Osteoblast (primary cell): ENCODE measurements at places on chromosomes 4 and X. TPM values are rescaled to one million over a fixed set of nuclear protein-coding genes. Genes with fewer than 3 reads are reported as not detected.

- no peak for DNase-seq
Measured at GRCh38 chr4:74931376-74931775, 1.5 kb upstream of the PARM1 start.

DNA sequence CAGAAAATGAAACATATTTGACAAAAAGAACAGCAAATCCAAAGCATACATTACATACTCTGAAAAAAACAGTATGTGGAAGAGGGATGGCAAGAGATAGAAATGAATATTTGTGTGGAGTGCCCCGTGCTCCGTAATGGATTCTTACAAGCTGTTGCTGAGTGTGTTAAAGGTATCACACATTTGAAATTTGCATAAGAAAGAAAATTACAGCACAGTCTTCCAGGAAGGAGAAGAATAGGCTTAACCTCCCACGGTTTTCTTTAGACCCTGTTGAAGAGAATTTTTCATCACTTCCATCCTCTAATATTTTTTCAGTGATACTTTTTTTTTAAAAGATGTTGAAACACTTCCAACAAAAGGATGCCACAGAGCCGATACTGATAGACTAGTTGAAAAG is 1489.4 kb downstream of the RAPGEF2 start:
- no peak for DNase-seq

DNA sequence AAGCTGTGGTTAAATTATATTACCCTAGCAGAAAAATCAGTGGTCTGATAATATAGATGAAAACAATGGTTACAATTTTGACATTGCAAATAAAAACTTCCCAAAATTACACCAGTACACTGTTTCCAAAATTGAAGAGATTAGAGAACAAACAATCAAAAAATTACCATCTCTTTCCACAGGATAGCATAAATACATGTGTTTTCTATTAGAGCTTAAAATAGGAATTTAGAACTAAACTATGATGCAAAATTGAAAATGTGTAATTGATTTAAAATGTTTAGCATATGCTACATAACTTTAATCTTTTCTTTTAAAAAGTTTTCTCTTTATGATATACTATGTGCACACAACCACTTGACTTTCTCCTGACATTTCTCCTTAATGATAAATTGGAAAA is 6.7 kb downstream of the EDNRA start:
- DNase-seq, result no peak

DNA sequence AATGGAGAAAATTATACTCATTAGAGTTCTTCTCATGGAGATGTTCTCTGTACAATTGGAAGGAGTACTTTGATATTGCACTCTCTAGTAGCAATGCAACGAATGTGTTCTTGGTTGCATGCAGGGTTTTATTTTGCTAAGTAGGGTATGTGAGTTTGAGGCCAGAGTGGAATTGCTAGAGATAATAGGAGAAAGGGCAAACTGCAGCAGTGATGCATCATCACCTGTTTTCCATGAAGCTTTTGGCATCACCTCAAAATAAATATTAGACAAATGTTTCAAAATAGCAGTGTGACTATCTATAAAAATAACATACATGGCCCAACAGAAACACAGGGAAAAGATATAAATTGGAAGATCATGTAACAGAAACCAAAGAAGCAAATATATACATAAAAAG is 93.3 kb downstream of the TIGD2 start:
- no peak for DNase-seq

DNA sequence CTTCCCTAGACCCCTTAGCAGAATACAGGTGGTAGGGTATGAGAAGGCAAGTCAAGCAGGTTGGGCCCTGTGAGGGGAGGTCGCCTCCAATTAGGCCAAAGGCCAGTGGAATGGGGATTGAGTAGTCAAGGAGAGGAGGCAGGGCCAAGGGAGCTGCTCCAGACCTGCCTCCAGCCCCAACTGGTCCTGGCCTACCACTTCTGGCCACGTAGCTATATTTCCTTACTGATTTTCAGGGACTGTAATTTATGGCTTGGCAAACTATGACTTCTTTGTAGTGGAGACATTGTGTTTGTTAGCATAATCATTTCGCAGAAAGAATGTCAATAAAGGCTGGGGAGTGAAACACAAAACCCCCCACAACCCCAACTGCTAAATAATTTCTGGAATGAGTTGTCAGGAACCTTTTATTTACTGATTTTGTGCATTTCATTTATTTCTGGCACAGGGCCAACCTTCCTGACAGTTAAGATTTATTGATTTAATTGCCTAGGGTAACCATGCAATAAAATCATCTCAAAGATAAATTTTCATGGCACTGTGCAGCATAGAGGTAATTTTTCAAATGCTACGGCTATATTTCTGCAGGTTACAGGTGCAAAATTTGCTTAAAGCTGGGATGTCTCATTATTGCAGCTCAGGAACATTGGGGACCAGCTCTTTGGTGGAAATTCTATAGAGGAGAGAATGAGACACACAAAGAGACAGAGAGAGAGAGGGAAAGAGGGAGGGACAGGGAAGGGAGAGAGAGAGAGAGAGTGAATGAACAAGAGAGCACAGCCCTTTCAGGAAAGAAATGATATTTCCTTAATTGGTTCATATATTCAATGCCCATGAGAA is 494.9 kb downstream of the IDS start:
- DNase-seq, result peak; percentile 30

GRCh38 chr4:48112017-48112667 is 21.9 kb downstream of the TXK start:
- DNase-seq, result peak; percentile 43

- no peak for DNase-seq
Measured at GRCh38 chr4:168685136-168685809, 188.4 kb downstream of the PALLD start.

GRCh38 chrX:135009057-135009610 is 13.2 kb downstream of the RTL8B start:
- no peak for DNase-seq

DNA sequence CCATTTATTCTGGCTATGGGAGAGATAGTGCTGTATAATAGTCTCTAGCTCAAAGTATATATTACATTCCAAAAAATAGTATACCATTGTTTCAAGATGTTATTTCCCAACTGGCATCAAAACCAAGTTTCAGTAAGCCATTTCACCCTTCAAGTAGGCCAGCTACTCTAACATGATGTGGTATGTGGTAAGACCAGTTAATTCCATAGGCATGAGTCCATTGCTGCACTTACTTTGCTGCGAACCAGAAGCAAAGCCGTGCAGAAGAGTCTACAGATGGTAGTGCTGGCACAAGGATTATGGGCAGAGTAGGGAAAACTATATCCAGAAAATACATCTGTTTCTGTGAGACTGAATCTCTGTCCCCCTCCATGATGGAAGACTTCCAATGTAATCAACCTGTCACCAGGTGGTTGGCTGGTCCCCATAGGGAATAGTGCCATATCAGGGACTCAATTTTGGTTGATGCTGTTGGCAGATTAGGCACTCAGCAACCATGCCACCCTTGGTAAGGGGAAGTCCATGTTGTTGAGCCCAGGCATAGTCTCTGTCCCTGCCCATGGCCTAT is 49.8 kb upstream of the HSD17B10 start:
- DNase-seq, result peak; percentile 41

DNA sequence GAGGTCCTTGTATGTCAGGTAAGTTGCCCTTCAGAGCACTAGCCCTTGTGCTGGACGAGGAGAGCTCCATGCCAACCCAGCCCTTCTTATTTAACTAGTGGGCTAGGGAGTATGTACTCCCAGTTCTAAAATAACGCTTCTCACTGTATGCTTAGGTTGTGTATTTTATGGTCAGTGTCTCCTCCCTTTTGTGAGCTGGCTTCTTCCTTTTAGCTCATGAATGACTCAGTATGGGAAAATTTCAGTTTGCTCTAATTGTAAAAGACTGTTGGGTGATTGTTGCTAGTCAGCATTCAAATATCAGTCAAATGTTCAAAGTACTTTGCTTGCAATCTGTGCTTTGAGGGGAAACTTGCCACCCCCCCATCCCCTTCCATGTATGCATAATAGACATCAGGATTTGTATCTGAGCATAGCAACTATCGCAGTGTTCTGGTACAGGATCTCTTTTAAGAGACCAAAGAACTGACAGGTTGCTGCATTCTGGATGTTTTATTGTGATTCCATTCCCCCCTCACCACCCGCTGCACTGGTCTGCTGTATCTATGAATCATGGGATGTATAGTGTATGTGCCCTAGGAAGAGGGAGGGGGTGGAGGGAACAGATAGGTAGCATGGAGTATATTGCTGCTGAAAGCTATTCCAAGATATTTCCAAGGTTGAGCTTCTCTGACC is 34.7 kb downstream of the DLG3 start:
- no peak for DNase-seq

DNA sequence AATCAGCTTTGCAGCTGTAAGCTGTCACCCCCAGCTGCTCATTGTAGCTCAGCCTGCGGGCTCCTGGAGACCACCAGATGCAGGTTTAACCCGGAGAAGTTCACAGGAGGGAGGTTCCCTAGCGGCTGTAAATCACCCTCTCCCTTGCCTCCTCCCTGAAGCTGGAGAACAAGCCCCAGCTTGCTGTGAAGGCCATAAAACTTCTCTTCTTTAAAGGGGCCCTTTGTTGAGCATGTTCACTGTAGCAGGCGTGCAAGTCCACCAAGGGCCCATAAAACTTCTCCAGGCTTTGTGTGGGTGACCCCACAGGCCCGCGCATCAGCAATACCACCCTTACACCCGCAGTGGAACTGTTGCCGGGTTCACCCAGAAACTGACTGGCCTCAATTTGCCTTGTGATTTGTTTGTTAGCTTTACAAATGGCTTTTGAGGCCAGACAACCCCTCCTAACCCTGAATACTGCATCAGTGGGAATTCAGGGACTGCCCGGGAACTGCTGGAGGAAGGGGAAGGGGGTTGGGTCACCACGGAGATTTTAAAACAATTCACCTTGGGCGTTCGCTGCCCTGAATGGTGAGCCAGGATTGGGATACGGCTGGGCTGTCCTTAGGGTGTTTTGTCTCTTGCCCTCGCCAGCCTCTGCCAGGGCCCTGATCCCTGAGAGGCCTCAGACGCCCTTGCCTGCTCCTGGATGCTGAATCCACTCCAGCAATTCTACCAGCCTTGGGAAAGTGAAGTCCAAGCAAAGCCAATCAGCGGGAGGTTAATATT is 49.5 kb upstream of the ATP6AP2 start:
- DNase-seq, result no peak

- DNase-seq, result no peak
Measured at GRCh38 chrX:108380222-108380621, 58.0 kb downstream of the COL4A6 start.

GRCh38 chr4:154307451-154307850 is 184.1 kb downstream of the DCHS2 start:
- DNase-seq, result no peak

DNA sequence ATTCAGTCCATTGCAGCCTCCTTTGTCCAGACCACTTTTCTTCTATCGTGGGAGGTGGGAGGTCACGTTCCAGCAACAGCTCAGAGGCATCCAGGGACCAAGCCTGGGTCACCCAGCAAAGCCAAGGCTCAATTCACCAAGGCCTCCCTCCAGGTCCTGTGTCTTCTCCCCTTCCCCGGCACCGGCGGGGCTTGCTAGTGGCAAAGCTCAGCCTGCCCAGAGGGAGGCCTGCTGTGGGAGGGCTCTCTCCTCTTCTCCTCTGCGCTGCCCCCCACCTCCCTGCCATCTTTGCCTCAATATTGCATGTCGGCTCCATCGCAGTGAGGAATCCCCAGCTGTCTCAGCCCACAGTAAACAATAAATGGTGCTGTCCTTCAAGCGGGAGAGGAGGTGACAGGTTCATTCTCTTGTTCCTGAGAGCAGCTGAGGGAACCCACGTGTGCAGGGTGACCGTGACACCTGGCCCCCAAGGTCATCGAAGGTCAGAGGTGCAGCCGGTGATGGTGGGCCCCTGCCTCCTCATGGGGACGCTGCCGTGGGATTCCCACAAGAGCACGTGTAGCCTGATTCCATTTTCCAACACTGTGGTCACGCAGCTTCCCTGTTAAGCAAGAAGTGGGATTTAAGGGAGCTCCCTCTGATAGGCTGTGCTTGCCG is 111.5 kb upstream of the PSAPL1 start:
- DNase-seq, result peak; percentile 78

Gene IL3RA
- 0.72 and 0.88 TPM in 2 replicates for total RNA-seq

Gene FAM236C
- total RNA-seq, result not detected in 2 replicates

Gene SPIN2A
- 0.59 and 1.4 TPM in 2 replicates for total RNA-seq

Gene MEPE
- total RNA-seq, result not detected in 2 replicates

Gene DSPP
- not detected in 2 replicates for total RNA-seq

Gene HTN3
- total RNA-seq, result not detected in 2 replicates

Gene GAGE12C
- not detected in 2 replicates for total RNA-seq

Gene TLR10
- total RNA-seq, result under 0.01 TPM in 1 of 2 replicates, not detected in the other
